Activated CD4-positive, alpha-beta T cell treated with anti-CD3 and anti-CD28 coated beads, Interleukin-2, Interleukin-4, amounts not matched to agents 100 ng/mL and 50 ng/mL, durations not matched to agents 16 hours and 8 hours (primary cell): ENCODE measurements at places on chromosomes 12 and 14.

DNA sequence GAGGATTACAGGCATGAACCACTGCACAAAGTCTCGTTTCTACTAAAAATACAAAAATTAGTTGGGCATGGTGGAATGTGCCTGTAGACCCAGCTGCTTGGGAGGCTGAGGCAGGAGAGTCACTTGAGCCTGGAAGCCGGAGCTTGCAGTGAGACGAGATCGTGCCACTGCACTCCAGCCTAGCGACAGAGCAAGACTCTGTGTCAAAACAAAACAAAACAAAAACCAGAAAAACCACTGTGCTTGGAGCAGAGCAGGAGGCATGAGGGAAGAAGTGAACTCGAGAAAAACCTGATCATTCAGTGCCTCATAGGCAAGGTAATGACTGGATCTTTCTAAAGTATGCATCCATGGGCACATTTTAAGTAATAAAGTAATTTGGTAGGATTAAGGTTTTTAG, 487.8 kb downstream of the KCNH5 start:
- DNase-seq, result no peak

DNA sequence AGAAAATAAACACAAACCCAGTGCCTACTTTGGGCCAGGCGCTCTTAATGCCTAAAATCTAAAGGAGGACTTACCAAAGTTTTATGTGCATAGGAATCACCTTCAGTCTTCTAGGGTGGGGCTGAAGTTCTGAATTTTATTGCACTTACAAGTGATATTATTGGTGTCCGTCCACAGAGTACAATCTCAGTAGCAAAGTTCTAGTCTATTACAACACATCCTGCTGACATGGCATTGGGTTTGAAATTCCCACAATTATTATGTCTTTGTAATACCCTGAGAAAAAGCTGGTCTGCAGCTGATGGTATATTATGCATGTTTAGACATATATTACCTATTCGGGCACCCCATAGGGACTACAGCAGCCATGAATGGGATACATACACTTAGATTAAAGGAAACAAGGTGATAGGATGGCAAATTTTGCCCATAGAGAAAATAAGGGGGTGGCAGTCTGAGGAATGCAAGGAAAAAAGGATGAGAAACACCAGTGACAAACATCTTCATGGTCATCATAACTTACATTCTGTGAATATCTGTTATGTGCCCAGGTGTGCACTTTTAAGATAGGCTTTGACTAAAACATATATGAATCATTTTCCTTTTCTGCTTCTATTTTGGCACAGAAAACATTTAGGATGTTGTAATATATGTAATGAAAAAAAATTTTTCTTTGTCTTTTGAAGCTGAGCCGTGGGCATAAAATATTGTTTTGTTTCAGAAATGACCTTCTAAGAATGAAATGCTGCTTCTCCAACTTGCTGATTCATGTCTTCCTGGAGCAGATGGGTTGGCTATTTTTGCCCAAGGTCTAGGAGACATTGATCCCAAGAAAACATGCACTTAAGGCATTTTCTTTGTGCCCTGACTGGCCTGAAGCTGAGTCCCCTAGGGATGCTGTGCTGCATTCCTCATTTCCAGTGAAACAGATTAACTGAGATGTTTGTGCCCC, 27.2 kb upstream of the ALG10 start:
- DNase-seq, result no peak

GRCh38 chr12:130119241-130119861, 42.9 kb upstream of the FZD10 start:
- no peak for DNase-seq

DNA sequence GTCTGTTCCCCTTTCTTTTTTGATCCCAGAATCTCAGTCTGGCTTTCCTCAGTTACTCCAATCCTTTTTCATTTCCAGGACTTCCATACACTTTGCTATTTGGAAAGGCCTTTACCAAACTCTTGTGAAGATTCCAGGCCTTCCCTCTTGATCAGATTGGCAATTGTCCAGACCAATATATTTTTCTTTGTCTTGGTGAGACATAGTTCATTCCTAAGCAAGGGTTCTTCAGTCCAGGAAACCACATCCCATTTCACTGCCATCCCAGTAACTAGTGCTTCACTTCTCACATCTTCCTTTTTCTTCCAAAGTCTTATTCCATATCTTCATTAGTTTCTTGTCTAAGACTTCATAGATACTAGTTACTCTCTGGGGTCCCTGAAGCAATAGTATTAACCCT, 2.1 kb upstream of the PTPRQ start:
- no peak for DNase-seq

GRCh38 chr12:76424941-76425340, 76.7 kb upstream of the BBS10 start:
- no peak for DNase-seq

GRCh38 chr12:57224973-57225679, 4.4 kb upstream of the SHMT2 start:
- peak; percentile 68 for DNase-seq

- no peak for DNase-seq
These were observed 10.3 kb downstream of the ZBTB39 start for GRCh38 chr12:56995930-56996496.

DNA sequence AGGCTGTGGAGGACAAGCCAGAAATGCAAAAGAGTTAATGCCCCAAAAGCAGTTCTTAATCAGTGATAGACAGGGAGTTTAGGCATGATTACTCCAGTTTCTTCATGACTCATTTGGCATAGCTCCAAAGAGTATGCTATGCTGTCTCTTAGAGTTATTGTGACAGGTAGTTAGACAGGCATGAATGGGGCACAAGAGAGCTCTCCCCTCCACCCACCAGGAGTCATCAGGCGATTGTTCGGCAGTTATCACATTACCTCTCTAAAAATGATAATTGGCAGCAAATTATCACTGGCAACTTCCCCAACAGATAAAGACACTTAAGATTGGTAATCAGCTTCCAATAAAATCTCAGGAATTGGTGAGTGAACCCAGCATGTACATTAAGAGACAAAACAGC, 320.1 kb downstream of the DAD1 start:
- DNase-seq, result no peak

GRCh38 chr14:98798099-98798498, 473.9 kb downstream of the BCL11B start:
- DNase-seq, result no peak

DNA sequence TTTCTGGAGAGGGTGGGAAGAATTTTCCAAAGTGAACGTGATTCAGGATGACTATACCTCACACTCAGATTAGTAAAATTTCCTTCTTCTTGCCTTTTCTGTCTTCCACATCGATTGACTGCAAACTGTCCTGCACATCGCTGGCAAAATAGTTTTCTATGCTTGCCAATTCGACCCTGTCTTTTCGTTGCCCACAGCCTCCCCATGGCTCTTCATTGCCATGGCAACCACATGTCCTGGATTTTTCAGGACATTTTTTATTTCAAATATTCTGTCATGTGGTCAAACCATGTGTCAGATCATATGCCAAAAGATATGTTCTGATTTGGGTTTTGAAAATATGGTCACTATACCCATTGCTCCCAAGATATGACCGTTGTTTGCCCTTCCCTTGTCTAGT, 46.9 kb upstream of the OTX2 start:
- no peak for DNase-seq

DNA sequence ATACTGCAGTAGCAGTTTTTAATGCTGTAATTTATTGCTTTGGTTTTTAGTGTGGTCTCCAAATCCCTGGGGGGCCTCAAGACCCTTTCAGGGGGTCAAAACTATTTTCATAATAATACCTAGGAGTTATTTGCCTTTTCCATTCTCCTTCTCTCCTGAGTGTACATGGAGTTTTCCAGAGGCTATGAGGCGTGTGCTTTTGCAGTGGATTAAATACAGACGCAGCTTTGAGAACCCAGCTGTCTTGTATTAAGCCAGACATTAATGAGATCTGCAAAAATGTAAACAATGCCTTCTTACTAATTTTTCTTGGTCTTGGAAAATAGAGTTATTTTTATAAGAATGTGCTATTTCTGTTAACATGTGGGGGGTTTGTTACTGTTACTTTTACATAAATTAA, 68.6 kb downstream of the SLC25A47 start:
- no peak for DNase-seq

DNA sequence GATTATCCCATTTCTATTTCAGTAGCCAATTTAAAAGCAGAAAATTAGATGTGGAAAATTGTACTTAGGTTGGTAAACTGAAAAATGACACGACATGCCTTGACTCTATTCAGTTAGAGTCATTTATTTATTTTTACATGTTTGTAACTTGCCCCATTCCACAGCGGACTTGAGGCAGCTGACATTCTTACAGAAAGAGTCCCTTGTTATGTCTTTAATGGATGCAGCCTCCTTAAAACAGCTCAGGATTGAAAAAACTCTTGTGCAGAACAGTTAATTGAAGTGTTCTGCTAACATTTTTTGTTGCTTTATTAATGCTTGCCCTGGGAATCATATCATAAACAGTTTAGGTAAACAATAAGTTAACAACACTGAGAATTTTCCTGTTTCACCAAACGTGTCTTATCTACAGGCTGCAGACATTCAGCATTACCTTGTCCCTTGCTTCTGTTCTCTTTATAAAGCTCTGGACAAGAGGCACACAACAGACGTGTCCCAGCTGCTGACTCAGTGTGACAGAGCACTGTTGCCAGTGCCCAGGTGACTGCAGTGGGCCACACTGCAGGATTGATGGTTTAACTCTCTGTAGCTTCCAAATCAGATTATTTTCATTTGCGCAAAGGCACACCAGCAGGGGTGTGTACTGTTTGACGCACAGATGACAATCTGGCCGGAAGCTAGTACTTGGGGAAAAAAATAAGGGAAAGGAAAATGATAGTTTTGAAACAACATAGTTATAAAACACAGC, 101.6 kb downstream of the PELI2 start:
- no peak for DNase-seq

DNA sequence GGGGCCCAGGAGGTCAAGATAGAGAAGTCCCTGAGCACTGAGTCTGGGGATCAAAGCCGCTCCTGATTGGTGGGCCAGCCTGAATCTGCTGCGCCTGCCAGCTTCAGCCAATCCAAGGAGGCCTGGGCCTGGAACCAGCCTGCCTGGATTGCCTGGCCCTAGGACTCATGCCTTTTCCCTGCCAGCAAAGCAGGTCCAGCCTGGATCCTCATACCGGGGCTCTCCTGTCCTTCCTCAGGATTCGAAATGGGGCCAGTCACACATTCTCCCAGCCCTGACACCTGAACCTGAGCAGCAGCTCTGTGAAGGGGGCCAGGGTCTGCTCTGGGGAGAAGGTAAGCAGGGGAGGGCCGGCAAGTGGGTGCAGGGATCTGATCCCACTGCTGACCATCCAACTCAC, 81.9 kb downstream of the NINJ2 start:
- DNase-seq, result no peak

- no peak for DNase-seq
These were observed 149.4 kb downstream of the BCL11B start for GRCh38 chr14:99122521-99123125.

- no peak for DNase-seq
These were observed 7.8 kb downstream of the MTA1 start for GRCh38 chr14:105427412-105427811.

GRCh38 chr12:52524241-52524897, 4.2 kb upstream of the KRT5 start:
- DNase-seq, result no peak

DNA sequence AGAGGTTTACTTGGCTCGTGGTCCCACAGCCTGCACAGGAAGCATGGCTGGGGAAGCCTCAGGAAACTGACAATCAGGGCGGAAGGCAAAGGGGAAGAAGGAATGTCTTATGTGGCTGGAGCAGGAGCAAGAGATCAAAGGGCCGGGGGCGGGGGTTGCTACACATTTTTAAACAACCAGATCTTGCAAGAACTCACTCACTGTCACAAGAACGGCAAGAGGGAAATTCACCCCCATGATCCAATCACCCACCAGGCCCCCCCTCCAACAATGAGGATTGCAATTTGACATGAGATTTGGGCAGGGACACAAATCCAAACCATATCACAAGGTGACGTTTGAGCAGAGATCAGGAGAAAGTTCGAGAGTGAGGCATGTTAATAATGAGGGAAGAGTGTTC, 163.7 kb upstream of the RPH3A start:
- DNase-seq, result no peak

- no peak for DNase-seq
These were observed 18.7 kb upstream of the CDCA4 start for GRCh38 chr14:105039458-105040205.

GRCh38 chr12:7884689-7885088, 12.0 kb upstream of the SLC2A14 start:
- no peak for DNase-seq

DNA sequence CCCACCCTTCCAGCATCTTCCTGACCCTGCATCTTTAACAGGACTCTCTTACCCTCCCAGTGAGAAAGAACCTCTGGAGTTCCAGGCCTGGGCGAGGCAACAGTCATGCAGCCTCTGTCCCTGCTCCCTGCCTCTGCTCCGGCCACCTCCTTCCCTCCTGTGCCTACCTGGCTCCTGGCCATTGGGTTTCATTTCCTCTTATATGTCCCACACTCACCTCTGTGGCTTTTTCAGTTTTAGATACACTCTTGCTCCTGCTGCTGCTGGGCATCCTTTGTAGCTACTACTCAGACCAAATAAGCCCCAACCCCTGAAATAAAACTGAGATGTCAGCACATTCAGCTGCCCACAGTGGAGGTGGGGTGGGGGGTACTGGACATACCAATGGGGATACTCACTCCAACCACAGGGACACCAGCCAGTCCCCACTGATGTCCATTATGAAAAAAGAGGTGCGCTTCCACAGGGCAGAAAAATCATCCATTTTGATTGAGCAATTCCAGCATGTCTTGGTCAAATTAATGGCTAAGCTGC, 99.1 kb upstream of the NRXN3 start:
- no peak for DNase-seq

DNA sequence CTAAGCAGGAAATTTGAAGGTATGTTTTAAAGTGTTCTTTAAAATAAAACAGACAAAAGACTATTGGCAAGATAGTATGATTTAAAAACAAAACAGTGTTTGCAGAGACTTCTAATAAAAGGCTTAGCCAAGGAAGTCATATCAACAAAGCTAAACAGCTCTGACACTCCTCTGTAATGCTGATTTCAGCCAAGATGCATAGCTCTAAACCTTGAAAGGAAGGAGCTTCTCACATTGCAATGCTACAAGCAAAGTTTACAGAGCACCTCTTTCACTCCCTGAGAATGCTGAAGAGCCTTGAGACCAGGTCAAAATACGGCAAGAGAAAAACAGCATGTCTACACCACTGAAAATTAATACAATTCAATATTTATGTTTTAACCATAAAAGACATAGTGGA, 51.8 kb downstream of the PARP11 start:
- DNase-seq, result no peak

- no peak for DNase-seq
These were observed 68.2 kb downstream of the PLEKHG7 start for GRCh38 chr12:92771001-92771400.

- no peak for DNase-seq
These were observed 60.6 kb downstream of the NINJ2 start for GRCh38 chr12:602700-603068.

DNA sequence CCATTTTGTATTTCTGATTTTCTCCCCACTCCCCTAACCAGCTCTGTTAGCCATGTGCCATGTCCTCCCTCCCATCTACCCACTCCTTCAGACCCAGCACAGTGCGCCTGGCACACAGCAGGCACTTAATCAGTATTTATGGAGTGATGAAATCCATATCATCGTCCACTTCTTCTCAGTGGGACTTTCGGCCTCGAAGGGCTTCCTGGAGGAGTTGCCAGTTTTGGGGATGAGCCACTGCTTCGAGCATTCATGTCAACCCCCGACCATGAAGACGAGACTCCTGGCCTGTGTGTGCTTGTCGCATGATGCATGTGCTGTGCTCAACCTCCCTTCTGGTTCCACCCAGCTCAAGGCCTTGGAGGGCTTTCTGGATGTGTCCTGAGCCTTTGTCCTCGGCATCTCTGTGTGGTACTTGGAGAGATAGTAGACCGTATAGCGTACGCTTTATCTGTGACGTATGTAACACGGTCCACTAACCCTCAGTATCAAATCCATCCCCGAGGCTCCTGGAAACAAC, 119.5 kb upstream of the RTL1 start:
- DNase-seq, result no peak
